Activated CD4-positive, alpha-beta memory T cell treated with anti-CD3 and anti-CD28 coated beads, Interleukin-2, amount 10 ng/mL, durations not matched to agents 7 days and 5 days (primary cell): ENCODE measurements at places on chromosomes 6 and 20. TPM values are rescaled to one million over a fixed set of nuclear protein-coding genes. Genes with fewer than 3 reads are reported as not detected.
A peak's percentile ranks its signal among the peaks of the same experiment; 100 is the strongest.

- no peaks in the 10 kb centered on the region for H3K27me3 ChIP-seq
- H3K4me3 ChIP-seq, result peak overlapping the region; percentile 77
- H3K27ac ChIP-seq, result peak overlapping the region; percentile 77
- no peaks in the 10 kb centered on the region for H3K36me3 ChIP-seq
Measured at GRCh38 chr6:41027799-41028560, 11.0 kb downstream of the UNC5CL start.

OR2H2 gene
- not detected for total RNA-seq

DNA sequence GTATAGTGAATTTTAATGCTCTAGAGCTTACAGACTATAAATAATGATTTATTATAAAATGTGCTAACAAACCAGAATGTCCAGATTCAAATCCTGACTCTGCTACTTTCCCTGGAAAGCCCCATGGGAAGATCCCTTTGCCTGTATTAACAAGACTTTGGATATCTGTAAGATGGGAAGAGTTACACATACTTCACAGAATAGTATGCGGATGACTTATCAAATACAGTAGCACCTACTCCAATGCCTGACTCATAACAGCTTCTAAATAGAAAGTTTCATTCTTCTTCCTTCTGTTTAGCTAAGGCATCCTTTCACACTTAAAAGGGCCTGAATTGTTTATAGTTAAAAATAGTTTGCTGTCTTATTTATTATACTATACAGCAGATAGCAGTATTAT, 166.3 kb downstream of the KCNQ5 start:
- no peak for DNase-seq
- H3K36me3 ChIP-seq, result no peaks in the 10 kb centered on the region
- H3K4me3 ChIP-seq, result no peak overlapping the region
- no peaks in the 10 kb centered on the region for H3K4me1 ChIP-seq
- no peak overlapping the region for H3K27ac ChIP-seq

GRCh38 chr6:8441452-8441851, 6.1 kb upstream of the SLC35B3 start:
- H3K36me3 ChIP-seq, result no peaks in the 10 kb centered on the region
- no peak overlapping the region for H3K27ac ChIP-seq
- H3K4me3 ChIP-seq, result no peak overlapping the region
- H3K27me3 ChIP-seq, result no peaks in the 10 kb centered on the region
- DNase-seq, result no peak

GRCh38 chr6:53461041-53461656, 83.8 kb downstream of the GCLC start:
- no peaks in the 10 kb centered on the region for H3K36me3 ChIP-seq
- DNase-seq, result no peak
- peaks cover 9% of the 10 kb centered on the region for H3K27me3 ChIP-seq

STK38 gene
- 93.2 TPM for total RNA-seq

- peaks cover 14% of the 10 kb centered on the region for H3K4me1 ChIP-seq
- H3K27me3 ChIP-seq, result no peaks in the 10 kb centered on the region
- DNase-seq, result no peak
- no peak overlapping the region for H3K4me3 ChIP-seq
- no peak overlapping the region for H3K27ac ChIP-seq
Measured at GRCh38 chr6:159646116-159646515, 46.9 kb downstream of the SOD2 start.

GRCh38 chr20:21141825-21142224, 15.9 kb downstream of the KIZ start:
- no peaks in the 10 kb centered on the region for H3K4me1 ChIP-seq
- no peaks in the 10 kb centered on the region for H3K27me3 ChIP-seq
- no peak overlapping the region for H3K4me3 ChIP-seq
- no peak overlapping the region for H3K27ac ChIP-seq
- DNase-seq, result no peak

GRCh38 chr6:103538381-103538780, 1321.3 kb downstream of the HACE1 start:
- no peak overlapping the region for H3K27ac ChIP-seq
- H3K27me3 ChIP-seq, result no peaks in the 10 kb centered on the region
- H3K4me1 ChIP-seq, result no peaks in the 10 kb centered on the region
- H3K36me3 ChIP-seq, result no peaks in the 10 kb centered on the region
- no peak for DNase-seq

LRRN4 gene
- total RNA-seq, result not detected

DZANK1 gene
- total RNA-seq, result 1.5 TPM

DNA sequence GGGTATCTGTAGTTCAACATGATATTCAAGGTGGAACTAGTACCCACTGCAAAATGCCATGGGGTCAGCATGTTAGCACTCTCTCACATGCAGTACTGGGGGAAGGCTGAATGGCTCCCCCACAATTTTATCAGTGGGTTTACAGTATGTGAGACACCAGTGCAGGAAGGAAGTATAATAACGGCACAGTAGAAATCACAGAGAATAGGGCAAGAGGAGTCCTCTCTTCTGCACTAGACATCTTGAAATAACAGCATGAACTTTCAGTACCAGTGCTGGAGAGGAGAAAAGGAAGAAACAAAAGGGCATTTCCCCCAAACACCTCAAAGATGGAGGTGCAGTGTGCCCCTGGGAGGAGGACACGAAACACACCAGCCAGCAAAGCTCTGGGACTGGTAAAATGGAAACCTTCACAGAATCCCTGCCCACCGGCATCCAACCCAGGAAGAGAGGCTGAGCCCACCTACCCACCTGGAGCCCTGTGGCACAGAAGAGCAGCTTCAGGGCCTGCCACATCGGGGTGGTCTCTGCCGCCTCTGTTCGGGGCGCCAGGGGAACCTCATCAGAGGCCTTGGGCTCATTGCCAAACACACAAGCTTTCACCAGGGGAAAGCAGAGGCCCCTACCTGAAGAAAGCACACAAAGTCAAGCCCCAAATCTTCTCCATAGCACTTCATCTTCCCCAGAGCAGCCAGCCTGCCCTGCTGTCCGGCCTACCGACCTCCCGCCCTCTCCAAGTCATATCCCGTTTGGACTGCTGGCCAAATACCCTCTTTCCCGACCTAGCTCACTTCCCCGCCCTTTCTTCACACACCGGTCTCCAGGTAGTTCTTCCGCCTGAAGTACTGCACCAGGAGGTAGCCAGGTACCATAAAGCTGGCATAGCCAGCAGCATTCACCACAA, 1.2 kb downstream of the SLC35B2 start:
- H3K36me3 ChIP-seq, result peaks cover 73% of the 10 kb centered on the region
- no peak for DNase-seq
- peak overlapping the region; percentile 83 for H3K4me3 ChIP-seq
- H3K27ac ChIP-seq, result peak overlapping the region; percentile 82
- no peaks in the 10 kb centered on the region for H3K27me3 ChIP-seq

SMPD2 gene
- total RNA-seq, result 15.9 TPM

DNA sequence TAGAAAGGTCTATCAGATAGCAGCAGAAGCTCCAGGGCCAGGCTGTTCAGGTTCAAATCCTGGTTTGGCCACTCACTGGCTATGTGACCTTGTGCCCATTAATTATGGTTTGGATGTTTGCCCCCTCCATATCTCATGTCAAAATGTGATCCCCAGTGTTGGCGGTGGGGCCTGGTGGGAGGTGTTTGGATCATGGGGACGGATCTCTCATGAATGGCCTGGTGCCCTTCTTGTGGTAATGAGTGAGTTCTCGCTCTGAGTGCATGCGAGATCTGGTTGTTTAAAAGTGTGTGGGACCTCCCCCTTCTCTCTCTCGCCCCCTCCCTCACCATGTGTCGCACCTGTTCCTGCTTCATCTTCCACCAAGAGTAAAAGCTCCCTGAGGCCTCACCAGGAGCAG, 240.9 kb downstream of the LRFN2 start:
- DNase-seq, result no peak
- H3K36me3 ChIP-seq, result no peaks in the 10 kb centered on the region

GRCh38 chr6:25404693-25405169, 125.6 kb downstream of the CARMIL1 start:
- no peak overlapping the region for H3K27ac ChIP-seq
- H3K4me1 ChIP-seq, result no peaks in the 10 kb centered on the region
- H3K4me3 ChIP-seq, result peak overlapping the region; percentile 76
- no peaks in the 10 kb centered on the region for H3K27me3 ChIP-seq
- peak; percentile 58 for DNase-seq

DNA sequence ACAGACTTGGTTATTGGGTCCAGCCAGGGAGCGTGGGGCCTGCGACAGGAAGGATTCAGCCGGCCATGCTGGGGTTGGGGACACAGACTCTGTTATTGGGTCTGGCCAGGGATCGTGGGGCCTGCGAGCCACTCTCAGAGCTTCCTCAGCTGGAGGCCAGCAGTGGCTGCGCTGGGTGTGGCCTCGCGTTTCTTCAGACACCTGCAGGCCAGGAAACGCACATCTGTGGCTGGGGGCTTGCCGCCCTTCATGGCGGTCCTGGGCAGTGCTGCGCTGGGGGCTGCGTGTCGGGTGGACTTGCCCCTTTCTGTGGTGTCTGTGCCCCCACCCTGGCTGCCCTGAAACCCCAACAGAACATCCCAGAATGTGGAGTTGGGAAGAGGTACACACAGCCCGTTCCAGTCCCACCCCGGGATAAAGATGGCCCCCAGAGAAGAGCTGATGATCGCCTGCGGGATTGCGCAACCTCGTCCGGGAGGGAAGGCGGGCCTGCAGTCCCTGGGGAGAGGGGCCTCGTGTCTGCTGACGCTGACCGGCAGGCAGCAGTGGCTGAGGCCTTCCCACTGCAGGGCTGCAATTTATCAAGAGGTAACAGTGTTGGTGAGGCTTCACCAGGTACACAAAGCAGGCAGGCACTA, 16.9 kb upstream of the MTG2 start:
- no peaks in the 10 kb centered on the region for H3K27me3 ChIP-seq
- DNase-seq, result no peak
- no peak overlapping the region for H3K4me3 ChIP-seq
- H3K4me1 ChIP-seq, result no peaks in the 10 kb centered on the region

GRCh38 chr6:133291671-133292070, 50.5 kb downstream of the EYA4 start:
- no peaks in the 10 kb centered on the region for H3K27me3 ChIP-seq
- H3K4me3 ChIP-seq, result no peak overlapping the region

DNA sequence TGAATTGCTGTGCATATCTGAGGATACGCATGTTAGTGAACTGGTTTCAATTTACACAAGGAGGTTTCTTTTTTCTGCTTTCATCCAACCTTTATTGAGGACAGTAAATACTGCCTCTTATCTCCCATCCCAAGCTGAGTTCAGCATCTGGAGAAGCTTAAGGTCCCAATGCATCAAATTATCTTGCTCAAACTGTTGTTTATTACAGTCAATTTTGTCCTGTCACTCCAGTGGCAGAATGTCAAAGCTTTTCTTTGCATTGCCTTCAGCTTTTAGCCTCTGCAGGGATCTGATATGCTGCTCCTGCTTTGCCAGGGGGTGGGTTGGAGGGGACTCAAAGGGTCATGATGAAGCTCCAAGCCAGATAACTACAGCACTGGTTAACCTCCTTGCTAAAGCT, 435.4 kb upstream of the SOX4 start:
- no peak for DNase-seq
- H3K4me1 ChIP-seq, result peaks cover 22% of the 10 kb centered on the region
- no peak overlapping the region for H3K4me3 ChIP-seq
- no peaks in the 10 kb centered on the region for H3K27me3 ChIP-seq

- DNase-seq, result no peak
- no peak overlapping the region for H3K4me3 ChIP-seq
- H3K4me1 ChIP-seq, result peaks cover 15% of the 10 kb centered on the region
- no peak overlapping the region for H3K27ac ChIP-seq
- H3K27me3 ChIP-seq, result no peaks in the 10 kb centered on the region
Measured at GRCh38 chr6:3007571-3007970, 7.9 kb downstream of the NQO2 start.

DNA sequence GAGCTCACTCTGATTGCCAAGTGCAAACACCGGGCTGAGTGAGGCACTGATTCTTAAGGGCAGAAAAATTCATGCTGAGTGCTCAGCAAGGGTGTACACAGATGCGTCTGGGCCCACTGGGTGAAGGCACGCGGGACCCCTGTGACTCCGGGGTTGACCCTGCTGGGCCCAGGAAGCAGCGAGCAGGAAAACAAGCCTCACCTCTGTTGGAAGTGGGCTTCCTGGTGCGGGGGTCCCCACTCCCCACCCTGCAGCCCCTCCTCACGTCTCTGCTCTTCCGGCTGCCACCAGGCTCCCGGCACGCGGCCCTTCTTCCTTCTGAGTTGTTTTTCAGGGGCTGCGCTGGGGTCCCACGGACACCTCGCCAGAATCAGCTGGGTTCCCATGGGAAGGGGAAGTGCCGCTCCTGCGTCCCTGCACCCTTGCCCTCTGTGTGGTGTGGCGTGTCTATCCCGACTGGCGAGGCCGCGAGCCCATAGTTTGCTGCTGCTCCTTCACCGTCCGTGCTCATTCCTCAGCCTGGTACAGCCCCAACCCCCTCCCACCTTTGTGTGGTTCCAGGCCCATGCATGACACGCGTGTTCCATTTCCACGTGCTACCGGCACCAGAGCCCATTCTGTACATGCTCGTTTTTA, 80.6 kb upstream of the BHLHE23 start:
- H3K4me3 ChIP-seq, result no peak overlapping the region
- H3K36me3 ChIP-seq, result no peaks in the 10 kb centered on the region
- DNase-seq, result no peak
- no peak overlapping the region for H3K27ac ChIP-seq
- H3K27me3 ChIP-seq, result no peaks in the 10 kb centered on the region

FGD2 gene
- 4.7 TPM for total RNA-seq

C20orf202 gene
- not detected for total RNA-seq

- H3K27me3 ChIP-seq, result peaks cover 46% of the 10 kb centered on the region
- peaks cover 5% of the 10 kb centered on the region for H3K4me1 ChIP-seq
- DNase-seq, result no peak
- H3K27ac ChIP-seq, result no peak within 1 kb of the TSS
- peak within 1 kb of the TSS; percentile 4 for H3K4me3 ChIP-seq
Measured at GRCh38 chr20:6053776-6054688, at the start of gene LRRN4. LRRN4 (minus strand) TSS chr20:6054060; CDS start chr20:6052799, 1,261 bp downstream.

DNA sequence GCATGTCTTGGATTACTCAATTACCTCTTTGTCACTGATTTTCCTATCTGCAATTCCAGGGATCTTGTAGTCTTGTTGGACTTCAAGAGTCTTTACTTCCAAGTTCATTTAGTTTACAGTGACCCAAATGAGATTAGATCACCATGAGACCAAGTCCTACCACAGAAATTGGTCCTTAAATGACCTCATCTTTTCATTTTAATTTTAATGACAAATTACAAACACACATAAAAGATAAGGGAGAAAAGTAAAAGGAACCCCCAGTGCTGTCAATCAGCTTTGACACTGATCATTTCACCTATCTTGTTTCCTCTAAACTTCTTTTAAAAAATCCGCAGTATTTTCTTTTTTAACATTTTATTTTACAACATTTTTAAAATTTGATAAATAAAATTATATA, 54.9 kb upstream of the FYN start:
- no peak overlapping the region for H3K27ac ChIP-seq
- DNase-seq, result no peak
- H3K4me1 ChIP-seq, result peaks cover 19% of the 10 kb centered on the region
- H3K36me3 ChIP-seq, result peaks cover 10% of the 10 kb centered on the region
- H3K27me3 ChIP-seq, result peaks cover 12% of the 10 kb centered on the region

DNA sequence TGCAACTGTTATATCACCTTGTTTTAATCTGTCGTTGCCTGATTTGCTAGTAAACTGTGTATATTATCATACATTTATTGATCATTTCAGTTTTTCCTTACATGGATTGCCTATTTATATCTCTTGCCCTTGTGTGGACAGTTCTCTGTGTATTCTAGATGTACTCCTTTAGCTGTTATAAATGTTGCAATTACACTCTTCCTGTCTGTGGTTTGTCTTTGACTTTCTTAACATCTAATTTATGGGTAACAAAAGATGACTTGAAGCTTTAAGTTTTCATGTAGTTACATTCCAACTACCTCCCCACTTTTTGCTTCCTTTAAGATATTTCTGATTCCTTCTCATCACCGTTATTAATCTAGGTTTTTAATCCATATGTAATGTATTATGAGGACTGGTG, 22.6 kb downstream of the PLCB1 start:
- no peaks in the 10 kb centered on the region for H3K36me3 ChIP-seq
- H3K27ac ChIP-seq, result no peak overlapping the region
- H3K27me3 ChIP-seq, result no peaks in the 10 kb centered on the region
- H3K4me3 ChIP-seq, result no peak overlapping the region
- H3K4me1 ChIP-seq, result peaks cover 42% of the 10 kb centered on the region

GRCh38 chr6:83592770-83593394, 80.5 kb downstream of the PRSS35 start:
- H3K27ac ChIP-seq, result no peak overlapping the region
- no peaks in the 10 kb centered on the region for H3K27me3 ChIP-seq
- no peaks in the 10 kb centered on the region for H3K4me1 ChIP-seq
